ENCODE measurements at places on chromosomes 6 and 20. TPM values are rescaled to one million over a fixed set of nuclear protein-coding genes. Genes with fewer than 3 reads are reported as not detected.

DNA sequence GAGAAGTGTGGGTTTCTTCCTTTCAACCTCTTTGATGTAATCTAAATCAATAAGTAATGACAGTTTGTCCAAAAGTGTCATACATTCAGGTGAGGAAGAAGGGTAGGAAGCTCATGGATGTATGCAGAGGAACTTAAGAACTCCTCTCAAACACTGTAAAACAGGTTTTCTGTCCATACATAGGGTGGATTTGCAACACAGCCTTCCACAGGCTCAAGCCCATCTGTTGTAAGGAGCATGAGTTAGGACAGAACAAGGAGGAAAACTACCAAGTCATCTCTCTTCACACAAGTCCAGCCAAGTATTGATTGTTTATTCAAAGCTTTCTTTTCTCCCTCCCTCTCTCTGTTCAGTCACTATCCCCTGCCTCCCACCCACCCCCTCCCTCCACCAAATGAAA lies 49.0 kb upstream of the CDYL start:
- no peak for DNase-seq

GRCh38 chr6:127381384-127381783 lies 38.0 kb upstream of the ECHDC1 start:
- DNase-seq = no peak

DNA sequence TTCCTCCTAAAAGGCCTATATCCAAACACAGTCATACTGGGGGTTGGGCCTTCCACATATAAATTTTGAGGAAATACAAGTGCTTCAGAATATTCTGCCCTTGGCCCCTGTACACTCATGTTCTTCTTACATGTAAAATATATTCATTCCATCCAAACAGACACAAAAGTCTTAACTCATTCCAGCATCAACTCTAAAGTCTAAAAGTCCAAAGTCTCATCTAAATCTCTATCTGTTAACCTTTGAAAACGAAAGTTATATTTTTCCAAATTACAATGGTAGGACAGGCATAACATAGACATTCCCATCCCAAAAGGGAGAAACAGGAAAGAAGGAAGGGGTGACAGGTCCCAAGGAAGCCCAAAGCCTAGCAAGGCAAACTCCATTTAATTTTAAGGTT lies 215.4 kb upstream of the THBS2 start:
- no peak for DNase-seq

DNA sequence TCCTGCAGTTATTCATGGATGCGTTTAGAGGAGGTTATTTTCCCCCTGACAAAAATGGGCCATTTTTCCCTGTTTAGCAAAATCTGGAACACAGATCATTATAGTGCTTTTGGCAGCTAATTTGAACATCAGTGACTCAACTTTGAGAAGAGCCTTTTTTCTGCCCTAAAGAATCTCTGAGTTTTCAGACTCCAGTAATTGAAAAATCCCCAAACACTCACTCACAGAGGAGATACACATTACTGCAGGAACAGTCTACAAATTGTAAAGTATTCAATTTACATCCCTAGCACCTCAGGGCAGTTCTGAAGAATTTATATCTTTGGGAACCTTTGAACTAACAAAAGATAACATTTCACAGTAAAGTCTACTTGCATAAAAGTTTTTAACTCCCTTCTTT lies 966.6 kb upstream of the SLC35B3 start:
- DNase-seq = no peak

Gene CCDC167
- total RNA-seq = 26.6 TPM
